Jurkat, Clone E6-1 (cell line): ENCODE measurements at places on chromosomes 4 and X.

- DNase-seq: no peak
Observed at GRCh38 chrX:13499736-13500135, 69.7 kb upstream of the EGFL6 start.

- DNase-seq: no peak
Observed at GRCh38 chrX:71871367-71871766, 39.3 kb upstream of the NHSL2 start.

DNA sequence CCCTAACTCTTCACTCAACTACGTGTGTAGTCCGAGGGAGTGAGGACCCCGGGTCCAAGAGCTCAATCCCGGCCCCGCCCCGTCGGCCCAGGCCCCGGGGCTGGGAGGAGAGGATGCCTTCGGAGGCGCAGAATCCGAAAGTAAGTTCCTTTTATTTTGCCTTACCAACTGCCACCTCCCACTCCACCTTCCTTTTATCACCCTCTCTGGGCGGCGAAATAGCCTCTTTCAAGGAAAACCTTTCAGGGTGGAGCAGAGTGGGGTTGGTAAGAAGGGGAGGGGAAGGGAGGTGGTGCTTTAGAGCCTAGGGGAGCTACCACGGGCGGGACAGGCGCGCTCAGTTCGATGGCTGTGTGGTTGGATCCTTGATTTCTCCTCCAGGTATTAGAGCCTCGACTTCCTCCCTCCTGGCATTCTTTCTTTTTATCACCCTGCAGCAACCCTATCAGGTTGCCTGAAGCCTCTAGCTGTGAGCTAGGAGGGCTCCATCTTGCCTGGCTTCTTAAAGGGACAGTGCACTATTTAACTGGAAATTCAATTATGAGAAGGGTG lies 191.2 kb downstream of the RRAGB start:
- peak; percentile 35 for DNase-seq

- no peak for DNase-seq
Observed at GRCh38 chr4:74794382-74795010, at the start of gene BTC. Gene BTC, minus strand, starts transcription at chr4:74794523. Its CDS starts 198 bp downstream, at chr4:74794325.

DNA sequence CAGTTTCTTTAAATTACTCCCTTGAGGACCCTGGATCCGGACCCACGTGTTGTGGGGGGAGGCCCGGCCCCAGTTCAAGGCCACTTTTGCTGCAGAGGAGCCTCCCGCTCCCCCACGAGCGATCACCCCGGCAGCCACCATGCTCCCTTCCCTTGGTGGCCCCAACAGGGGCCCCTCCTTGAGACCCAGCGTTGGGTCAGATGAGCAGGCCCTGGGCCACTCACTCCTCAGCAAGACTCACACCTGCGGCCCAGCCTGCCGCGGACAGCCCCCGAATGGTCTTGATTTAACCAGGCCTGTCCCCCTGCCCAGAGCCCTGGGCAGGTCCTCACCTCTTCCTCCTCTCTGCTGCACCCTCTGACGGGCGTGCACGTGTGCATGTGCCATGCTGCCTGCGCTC lies 4.3 kb downstream of the CPLX1 start:
- no peak for DNase-seq

- DNase-seq: no peak
Observed at GRCh38 chr4:146029939-146030710, 91.5 kb upstream of the ZNF827 start.
